Activated naive CD4-positive, alpha-beta T cell treated with anti-CD3 and anti-CD28 coated beads, Interleukin-2, amount 50 U/mL, for 72 hours (primary cell): ENCODE measurements at places on chromosomes 2 and 18.
A peak's percentile ranks its signal among the peaks of the same experiment; 100 is the strongest.

DNA sequence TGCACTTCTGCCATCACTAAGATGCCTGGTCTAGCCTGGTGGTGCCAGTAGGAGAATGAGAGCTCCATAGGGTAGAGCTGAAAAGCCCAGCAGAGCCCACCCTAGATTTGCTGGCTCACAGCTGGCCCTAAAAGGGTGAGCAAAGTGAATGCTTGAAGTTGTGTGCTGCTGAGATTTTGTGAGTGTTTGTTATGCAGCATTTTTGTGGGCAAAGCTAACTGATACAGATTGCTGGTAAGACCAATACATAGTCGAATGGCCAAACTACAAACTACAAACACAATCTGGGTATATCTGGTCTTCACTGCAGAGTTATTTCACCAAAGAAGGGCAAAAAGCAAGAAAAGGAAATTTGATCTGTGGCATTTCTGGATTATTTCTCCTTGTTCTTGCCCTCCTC lies 7.1 kb upstream of the AGAP1 start:
- DNase-seq, result no peak

- DNase-seq, result no peak
These were observed 2.6 kb upstream of the TBC1D8 start for GRCh38 chr2:101153787-101154186.

DNA sequence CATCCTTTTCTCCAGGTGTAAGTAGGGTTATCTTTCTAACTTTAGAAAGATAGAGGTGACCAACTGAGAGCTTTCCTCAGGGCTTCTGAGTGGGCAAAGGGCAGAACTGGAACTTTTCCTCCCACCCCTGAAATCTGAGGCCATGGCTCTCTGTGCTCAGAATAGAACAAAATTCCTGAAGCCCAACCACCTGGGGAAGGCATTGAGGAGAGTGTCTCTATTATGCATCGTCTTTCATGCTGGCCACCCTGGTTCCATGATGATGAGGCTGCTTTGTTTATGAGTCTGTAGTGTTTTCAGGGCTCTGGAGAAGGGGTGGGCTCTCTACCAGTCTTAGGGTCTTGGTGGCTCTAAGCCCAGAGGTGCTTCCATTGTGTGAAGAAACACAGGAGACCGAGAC lies 30.7 kb upstream of the IL1R1 start:
- no peak for DNase-seq

DNA sequence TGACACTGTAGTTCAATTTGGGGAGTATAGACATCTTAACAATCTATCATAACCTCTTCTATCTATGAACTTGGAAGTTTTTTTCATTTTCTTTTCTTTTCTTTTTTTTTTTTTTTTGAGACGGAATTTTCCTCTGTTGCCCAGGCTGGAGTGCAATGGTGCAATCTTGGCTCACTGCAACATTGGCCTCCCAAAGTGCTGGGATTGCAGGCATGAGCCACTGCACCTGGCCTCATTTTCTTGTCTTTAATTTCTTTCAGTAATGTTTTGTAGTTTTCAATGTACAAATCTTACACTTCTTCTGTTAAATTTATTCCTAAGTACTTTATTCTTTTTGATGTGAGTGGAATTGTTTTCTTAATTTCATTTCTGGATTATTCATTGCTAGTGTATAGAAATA lies 14.6 kb downstream of the ASAP2 start:
- no peak for DNase-seq

GRCh38 chr18:24710474-24710873 lies 250.0 kb downstream of the HRH4 start:
- DNase-seq, result no peak

DNA sequence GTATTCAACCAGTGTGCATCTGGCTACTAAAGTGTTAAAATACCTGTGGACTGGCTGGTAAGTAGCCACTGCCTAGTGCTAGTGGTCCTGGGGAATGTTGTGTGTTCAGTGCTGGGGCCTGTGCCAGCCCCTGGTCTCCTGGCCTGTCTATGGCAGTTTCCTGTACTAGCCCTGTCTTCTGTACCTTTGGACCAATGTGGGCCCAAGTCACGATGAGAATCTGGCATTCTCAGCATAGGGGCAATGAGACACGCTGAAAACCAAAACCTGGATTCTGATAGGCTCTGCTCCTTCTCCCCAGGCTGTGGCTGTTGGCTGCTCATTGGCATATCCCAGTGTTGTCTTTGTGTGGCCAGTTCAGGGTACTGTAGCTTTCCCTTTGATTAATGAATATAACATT lies 170.4 kb downstream of the PTPRM start:
- DNase-seq, result no peak

DNA sequence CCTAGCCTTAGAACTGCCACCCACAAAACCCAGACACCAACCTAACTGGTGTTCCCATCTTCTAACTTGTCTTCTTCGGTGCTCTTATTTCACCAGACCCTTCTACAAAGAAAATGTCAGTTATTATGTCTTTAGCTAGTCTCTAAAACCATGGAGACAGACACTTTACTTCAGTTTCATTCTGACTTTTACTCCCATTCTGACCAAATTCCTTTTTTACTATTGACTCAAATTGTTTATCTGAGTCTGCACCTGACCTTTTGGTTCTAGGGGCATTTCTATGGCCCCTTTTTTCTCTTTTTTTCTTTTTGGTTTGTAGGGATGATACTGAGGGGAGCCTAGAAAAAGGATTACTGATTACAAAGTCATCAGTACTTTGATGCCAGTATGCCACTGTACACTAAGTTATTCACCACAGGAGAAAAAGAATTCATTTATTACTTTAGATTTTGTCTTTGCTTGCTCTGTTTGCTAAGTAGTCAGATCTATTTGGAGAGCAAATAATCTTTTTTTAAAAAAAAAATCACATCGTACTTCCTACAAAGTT lies 6.8 kb upstream of the SLC1A4 start:
- DNase-seq, result peak; percentile 33
